HS-27A (cell line): ENCODE measurements at places on chromosomes 2 and 18.

- no peak for DNase-seq
Observed at GRCh38 chr18:23538001-23538400, 34.7 kb downstream of the RMC1 start.

GRCh38 chr2:201969938-201970785 lies 63.5 kb upstream of the FZD7 start:
- no peak for DNase-seq

GRCh38 chr2:29598978-29599377 lies 322.4 kb downstream of the ALK start:
- DNase-seq = no peak

GRCh38 chr2:156319811-156320485 lies 12.6 kb downstream of the NR4A2 start:
- no peak for DNase-seq

DNA sequence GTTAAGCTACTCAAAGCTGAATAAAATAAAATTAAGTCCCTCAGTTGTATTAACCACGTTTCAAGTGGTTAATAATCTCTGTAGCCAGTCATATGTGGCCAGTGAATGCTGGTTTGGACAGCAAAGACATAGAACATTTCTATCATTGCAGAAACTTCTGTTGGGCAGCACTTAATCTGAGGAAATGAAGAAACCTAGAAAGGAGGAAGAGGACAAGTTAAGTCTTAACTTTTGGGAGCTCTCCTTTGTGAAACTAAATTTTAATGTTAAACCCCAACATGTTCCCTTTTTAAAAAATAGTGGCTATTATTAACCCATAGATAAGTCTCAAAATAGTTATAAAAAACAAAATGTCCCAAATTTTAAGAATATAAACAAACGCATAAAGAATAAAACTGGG lies 421.3 kb downstream of the ARHGAP15 start:
- DNase-seq = no peak

- no peak for DNase-seq
Observed at GRCh38 chr2:240296476-240297255, 138.8 kb upstream of the GPC1 start.

DNA sequence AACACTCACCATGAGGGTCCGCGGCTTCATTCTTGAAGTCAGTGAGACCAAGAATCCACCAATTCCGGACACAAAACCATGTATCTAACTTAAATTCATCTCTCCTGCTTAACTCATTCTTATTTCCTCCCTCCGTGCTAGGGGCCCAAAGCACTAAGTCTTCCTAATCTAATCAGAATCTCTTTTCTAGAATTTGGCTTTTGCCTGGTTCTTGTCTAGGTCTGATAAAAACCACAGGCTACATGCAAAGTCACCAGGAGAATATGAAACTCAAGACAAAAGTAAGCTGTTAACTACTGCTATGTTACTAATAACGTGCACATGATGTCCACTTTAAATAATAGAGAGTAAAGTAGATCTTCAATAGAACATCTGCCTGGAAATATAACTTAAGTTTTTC lies 69.9 kb downstream of the TRIP12 start:
- DNase-seq = no peak
